ENCODE measurements at places on chromosomes 12 and 14.
A peak's percentile ranks its signal among the peaks of the same experiment; 100 is the strongest.

- DNase-seq: no peak
Measured at GRCh38 chr14:77264466-77265186, 6.4 kb downstream of the NGB start.

- DNase-seq: no peak
Measured at GRCh38 chr14:102019006-102019540, 54.7 kb downstream of the DYNC1H1 start.

GRCh38 chr12:3421191-3421978, 69.6 kb upstream of the PRMT8 start:
- no peak for DNase-seq

DNA sequence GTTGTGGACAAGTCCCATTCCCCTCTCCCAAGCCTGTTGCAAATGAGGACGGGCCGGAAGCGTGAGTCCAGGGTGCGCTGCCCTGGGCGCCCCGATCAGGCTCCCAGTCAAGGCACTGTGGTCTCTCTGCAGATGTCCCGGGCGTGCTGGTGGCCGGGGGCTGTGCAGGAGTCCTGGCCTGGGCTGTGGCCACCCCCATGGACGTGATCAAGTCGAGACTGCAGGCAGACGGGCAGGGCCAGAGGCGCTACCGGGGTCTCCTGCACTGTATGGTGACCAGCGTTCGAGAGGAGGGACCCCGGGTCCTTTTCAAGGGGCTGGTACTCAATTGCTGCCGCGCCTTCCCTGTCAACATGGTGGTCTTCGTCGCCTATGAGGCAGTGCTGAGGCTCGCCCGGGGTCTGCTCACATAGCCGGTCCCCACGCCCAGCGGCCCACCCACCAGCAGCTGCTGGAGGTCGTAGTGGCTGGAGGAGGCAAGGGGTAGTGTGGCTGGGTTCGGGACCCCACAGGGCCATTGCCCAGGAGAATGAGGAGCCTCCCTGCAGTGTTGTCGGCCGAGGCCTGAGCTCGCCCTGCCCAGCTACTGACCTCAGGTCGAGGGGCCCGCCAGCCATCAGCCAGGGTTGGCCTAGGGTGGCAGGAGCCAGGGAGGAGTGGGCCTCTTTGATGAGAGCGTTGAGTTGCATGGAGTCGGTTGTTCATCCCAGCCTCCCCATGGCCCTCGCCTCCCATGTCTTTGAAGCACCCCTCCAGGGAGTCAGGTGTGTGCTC, 6.3 kb downstream of the SLC25A47 start:
- no peak for DNase-seq

DNA sequence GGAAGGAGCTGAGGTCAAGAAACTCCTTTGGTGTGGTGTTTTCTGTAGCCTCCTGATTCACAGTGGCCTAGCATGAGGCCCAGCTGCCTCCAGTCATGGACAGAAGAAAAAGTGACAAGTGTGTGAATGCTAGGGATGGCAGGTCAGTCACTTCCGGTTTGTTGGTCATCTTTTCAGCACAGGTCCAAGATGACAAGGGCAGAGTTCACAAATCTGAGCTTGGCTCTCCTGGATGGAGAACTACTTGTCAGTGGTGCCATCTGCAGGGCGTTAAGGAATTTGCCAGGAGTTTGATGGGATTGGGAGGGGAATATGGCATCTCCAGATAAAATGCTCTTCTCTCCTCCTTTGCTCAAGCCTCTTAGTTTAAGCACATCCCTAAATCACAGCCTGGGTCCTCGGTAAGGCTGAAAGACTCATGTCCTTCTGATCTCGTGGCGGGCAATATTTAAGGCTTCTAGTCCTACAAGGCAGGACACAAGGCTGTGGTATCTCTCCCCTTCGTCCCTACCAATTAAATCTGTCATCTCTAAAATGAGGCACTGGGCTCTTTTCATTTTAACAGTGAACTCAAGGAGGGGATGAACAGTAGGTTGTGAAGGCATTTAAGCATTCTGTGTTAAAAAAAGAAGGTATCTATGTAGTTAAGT, 10.0 kb downstream of the TUBA1B start:
- no peak for DNase-seq

- DNase-seq: no peak
Measured at GRCh38 chr14:65536781-65537423, 124.4 kb downstream of the FUT8 start.

GRCh38 chr12:63945777-63946176, 101.3 kb downstream of the SRGAP1 start:
- DNase-seq: no peak

GRCh38 chr12:108724054-108724889, 7.0 kb downstream of the CORO1C start:
- DNase-seq: no peak

DNA sequence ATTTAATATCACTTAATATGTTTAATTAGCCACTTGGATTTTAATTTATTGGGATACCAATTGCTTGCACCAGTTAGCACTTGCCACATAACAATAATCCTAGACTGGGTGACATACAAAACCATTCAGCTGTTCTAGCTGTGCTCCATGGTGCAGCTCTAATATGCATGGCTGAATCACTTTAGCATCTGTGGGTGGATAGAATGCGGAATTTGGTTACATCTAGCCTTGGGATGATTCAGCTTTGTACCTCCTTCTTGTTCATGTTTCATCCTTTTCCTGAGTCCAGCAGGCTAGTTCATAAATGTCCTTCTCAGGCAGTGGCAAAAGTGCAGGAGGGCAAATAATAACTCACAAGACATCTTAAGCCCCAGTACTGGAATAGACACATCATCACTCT, 1263.0 kb downstream of the LRFN5 start:
- DNase-seq: no peak

DNA sequence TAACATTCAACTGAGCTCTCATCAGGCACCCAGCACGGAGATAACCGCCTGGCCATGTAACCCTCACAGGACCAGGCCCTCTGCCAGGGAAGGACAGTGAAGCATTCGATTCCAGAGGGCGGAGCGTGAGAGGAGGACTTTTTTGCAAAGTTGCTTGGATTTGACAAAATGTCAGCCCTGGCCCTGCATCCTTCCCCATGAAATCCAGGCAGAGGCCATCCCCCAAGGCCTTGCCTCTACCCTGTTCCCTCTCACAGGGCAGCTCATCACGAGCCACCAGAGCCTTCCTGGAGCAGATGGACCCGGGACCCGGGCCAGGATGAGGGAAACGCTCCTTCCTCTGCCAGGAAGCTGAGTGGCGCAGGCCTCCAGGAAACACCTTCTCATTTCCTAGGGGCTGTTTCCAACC, 17.0 kb downstream of the CAMKK2 start:
- no peak for DNase-seq

DNA sequence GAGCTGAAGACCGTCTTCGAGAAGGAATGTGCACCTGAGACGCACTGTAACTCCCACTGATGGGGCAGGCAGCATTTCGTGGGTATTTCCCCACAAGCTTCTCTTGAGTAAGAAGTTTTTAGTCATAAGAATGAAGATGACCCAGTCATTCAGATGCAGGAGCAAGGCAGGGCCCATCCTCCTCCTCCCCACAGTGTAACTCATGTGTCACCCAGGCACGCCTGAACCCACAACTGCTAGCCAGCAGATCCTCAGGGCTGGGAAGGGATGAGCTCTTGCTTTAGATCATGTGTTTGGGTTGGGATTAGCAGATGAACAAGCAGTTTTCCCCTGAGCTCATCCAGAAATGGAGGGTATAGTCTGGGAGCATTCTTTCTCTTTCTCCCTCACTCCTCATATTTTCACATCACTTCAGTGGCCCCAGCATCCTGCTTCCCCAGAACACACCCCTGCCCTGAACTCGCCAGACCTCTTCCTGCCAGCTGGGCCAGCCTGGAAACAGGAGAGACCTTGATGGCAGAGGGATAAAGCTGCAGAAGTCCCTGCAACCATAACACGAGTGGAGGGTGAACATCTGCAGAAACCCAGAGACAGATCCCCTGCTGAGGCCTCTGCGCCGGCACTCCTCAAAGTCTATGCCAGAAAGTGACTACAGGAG, 73.3 kb downstream of the B4GALNT3 start:
- DNase-seq: no peak

GRCh38 chr14:87108726-87109125, 884.3 kb downstream of the GALC start:
- DNase-seq: no peak

- no peak for DNase-seq
Measured at GRCh38 chr14:102078831-102079699, 7.8 kb downstream of the HSP90AA1 start.

- DNase-seq: no peak
Measured at GRCh38 chr14:87966816-87967215, 26.2 kb downstream of the GALC start.

DNA sequence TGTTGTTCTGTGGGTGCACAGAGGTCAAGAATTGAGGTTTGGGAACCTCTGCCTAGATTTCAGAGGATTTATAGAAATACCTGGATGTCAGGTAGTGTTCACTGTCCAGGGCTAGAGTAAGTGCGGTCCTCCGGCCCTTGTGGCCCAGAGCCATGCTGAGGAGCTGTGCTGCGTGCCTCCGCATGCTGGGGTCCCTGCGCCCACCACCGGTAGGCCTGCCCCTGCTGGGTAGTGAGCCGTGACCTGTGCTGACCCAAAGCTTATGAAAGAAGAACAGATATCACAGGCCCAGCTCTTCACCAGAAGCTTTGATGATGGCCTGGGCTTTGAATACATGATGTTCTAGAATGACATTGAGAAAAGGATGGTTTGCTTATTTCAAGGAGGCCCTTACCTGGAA, 37.8 kb upstream of the CMAS start:
- no peak for DNase-seq

DNA sequence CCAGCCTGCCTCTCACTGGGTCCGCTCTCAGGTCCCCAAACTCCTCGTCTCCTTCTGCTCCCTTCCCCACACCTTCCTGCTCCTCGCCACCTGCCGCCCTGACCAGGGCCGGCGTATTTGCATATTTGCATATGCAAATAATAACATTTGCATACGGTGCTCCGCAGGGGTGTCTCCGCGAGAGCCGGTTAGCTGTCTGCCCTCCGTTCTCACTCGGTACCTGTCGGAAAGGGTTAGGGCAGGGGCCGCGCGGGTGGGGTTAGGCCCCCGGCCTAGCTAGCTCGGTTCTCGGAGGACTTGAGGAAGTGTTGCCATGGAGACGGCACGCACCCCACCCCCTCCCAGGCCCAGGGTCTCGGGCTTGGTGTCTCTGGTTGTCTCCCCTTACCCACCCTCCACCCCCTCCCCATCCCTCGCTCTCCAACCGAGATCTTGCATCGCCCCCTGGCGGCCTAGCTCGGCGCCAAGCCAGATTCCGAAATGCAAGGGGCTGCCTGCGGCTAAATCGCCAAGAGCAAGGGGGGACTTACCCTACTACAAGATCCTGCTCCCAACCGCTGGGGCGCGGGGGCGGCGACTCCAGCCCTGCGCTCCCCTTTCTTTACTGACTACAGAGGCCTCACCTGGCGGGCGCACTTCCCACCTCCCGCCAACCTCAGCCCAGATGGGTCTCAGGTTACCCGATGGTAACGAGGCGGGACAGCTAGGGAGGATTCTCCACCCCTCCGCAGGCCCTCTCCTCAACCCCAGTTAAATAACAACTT, 8.1 kb downstream of the STAC3 start:
- peak; percentile 72 for DNase-seq

DNA sequence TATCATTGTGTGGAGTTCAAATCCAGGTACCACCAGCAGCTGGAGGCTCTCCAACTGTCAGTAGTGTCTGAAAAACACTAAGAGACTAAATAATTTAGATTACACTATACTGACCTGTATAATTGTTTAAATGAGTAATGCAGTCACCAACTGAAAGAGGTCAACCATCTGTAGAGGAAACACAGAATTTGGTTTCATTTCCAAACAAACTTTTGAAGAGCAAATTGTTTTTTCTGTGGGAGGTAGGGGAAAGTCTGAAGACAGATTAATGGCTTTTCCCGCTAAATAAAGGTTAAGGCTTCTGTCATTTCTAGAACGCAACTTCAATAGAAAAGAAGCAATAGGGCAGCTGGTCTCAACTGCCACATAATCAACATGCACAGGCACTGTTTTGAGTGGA, 462.6 kb downstream of the PRKD1 start:
- no peak for DNase-seq

DNA sequence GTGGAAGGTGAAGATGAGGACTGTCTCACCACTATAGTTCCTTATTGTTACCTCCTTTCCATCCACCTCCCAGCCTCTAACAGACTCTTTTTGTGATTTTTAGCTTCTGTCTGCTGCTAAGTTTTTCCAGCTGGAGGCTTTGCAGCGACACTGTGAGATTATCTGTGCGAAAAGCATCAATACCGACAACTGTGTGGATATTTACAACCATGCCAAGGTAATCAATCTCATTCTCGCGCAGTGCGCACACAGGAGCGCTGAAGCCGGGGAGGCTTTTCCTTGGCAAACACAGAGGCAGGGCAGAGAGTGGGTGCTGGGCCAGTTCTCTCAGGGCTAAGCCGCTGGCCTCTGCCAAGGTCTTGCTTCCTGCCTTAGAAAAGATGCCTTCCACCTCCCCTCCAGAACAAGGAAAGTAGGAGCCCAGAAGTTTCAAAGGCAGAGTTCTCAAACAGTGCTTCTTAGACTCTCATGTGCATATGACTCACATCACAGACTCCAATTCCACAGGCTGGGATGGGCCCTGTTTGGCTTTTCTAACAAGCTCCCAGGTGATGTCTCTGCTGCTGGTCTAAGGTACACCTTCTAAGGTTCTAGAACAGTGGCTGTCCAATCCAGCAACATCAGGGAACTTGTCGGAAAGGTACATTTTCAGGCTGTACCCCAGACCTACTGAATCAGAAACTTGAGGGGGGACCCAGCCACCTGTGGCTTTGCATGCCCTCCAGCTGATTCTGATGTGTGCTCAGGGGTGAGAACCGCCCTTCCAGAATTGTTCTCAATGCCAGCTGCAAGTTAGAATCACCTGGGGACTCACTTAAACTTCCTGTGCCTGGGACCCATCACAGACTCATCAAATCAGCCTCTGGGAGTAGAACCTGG, 33.8 kb upstream of the PWP1 start:
- no peak for DNase-seq

DNA sequence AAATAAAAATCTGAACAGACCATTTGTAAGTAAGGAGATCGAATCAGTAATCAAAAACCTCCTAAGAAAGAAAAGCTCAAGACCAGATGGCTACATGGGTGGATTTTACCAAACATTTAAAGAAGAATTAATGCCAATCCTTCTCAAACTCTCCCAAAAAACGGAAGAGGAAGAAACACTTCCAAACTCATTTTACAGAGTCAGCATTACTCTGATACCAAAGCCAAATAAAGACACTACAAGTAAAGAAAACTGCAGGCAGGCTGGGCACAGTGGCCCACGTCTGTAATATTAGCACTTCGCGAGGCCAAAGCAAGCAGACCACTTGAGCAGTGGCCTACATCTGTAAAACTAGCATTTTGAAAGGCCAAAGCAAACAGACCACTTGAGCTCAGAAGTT, 159.8 kb downstream of the DPY19L2 start:
- no peak for DNase-seq

DNA sequence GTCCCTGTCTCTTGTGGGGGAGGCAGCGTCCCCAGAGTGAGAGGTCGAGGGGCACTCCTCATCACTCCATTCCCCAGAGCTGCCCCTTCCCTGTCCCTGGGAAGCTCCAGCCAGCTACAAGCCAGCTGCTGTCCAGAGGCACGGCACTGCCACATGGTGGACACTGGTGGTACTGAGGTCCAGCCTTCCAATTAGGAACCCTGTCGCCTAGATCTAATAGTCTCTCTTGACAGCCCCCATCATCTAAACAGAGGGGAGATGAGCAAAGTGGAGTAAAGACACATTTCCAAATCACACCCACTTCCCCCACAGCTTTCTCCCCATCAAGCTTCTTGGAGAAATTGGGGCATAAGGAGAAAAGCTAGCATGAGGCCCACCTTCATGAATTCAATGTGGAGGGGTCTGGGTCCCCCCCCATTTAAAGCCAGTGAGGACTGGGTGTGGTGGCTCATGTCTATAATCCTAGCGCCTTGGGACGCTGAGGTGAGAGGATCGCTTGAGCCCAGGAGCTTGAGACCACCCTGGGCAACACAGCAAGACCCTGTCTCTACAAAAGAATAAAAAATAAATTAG, 2.1 kb upstream of the INHBE start:
- DNase-seq: peak; percentile 62
